Pons (tissue), 1 donor: ENCODE measurements at places on chromosomes 4 and X.

DNA sequence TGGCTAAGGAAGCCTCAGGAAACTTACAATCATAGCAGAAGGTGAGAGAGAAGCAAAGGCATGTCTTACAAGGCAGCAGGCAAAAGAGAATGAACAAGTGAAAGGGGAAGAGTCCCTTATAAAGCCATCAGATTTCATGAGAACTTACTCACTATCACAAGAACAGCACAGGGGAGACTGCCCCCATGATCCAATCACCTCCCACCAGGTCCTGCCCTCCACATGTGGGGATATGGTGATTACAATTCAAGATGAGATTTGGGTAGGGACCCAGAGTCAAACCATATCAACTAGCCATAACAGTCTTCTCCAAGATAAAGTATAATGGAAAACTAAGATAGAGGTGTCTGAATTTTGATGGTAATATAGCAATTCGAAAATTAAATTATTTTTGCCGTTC is 534.3 kb downstream of the ADGRL3 start:
- no peak for DNase-seq

- DNase-seq = no peak
These were observed 27.3 kb downstream of the OFD1 start for GRCh38 chrX:13761606-13762414.

GRCh38 chrX:17674601-17675000 is 62.7 kb upstream of the SCML1 start:
- DNase-seq = no peak

DNA sequence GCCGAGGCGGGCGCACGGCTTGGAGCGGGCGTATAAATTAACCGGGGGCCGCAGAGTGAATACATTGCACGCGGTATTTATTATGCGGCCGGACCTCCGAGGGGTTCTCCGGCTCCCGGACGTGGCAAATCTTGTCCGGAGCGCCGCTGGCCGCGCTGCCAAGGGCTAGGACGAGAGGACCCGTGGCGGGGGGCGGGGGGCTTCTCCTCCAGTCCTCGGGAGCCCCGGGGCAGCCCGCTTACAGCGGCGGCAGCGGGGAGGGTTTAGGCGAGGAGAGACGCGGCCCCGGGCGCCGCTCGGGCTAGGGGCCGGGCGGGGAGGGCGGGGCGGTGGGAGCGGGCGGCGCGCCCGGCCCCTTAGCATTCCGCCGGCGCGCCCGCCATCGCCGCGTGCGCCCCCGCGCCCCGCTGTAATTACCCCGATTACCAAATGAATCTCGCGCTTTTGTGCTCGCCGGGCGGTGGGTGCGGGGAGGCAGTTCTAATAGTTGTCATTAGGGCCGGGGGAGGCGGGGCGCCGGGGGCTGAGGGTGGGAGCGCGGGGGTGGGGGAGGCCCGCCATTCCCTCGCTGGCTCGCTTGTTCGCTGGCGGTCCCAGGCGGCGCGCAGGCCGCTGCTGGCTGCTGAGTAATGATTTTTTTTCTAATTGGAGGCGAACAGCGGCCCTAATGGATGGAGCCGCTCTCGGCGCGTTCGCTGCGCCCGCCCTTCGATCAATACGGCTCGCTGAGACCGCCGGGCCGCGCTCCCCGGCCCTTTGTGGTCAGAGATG is 276.6 kb downstream of the BCOR start:
- no peak for DNase-seq

GRCh38 chr4:153645183-153645582 is 38.9 kb upstream of the TLR2 start:
- DNase-seq = no peak

- no peak for DNase-seq
These were observed 67.7 kb downstream of the MCF2 start for GRCh38 chrX:139640259-139640658.

GRCh38 chrX:117645639-117646038 is 471.0 kb downstream of the KLHL13 start:
- DNase-seq = no peak

DNA sequence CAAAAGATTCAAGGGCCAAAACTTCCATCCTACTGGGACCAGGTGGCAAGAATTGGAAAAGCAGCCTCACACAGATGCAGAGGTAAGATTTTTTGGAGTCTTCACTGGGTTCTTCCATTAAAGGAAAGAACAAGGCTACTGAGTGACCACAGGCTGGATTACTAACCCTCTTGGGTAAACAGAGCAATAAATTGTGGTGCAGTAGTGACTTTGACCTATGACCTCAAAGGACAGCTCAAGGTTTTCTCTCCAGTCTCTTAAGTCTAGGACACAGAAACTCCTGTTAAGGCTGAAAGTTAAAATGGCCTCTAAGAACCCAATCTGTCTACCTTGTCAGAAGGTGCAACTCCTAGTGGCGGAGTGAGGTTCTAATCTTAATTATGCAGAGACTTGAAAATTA is 464.9 kb downstream of the SMARCA1 start:
- DNase-seq = no peak

- DNase-seq = no peak
These were observed 5.0 kb downstream of the TFDP3 start for GRCh38 chrX:133213117-133213516.

- peak; percentile 55 for DNase-seq
These were observed 82.4 kb upstream of the HPRT1 start for GRCh38 chrX:134377537-134377936.

- DNase-seq = no peak
These were observed 182.8 kb upstream of the MAP3K15 start for GRCh38 chrX:19698122-19698521.

DNA sequence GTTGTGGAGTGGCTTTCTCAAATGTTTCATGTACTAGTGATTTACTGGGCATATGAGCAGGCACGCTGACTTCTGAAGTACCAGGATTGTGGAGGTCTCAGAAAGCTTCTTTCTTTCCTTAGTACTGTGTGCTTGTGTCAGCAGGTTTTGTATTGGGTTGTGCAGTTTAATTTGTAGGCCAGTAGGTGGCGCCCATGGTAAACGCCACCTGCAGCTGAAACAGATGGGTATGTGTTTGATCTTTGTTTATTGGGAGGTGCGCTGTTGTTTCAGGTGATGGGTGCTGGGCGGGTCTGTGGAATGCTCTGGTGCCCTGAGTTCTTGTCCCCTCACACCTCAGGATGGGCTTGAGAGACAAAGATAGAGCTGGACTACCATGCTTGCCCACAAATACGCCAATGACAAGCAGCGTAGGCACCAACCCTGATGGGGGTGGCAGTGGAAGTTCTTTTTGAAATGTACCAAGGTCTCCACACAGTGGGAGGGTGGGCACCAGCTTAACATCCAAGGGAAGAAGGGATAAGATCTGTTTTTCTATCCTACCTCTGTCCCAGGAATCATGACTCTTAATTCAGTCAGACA is 141.5 kb downstream of the RPS6KA6 start:
- DNase-seq = peak; percentile 0

DNA sequence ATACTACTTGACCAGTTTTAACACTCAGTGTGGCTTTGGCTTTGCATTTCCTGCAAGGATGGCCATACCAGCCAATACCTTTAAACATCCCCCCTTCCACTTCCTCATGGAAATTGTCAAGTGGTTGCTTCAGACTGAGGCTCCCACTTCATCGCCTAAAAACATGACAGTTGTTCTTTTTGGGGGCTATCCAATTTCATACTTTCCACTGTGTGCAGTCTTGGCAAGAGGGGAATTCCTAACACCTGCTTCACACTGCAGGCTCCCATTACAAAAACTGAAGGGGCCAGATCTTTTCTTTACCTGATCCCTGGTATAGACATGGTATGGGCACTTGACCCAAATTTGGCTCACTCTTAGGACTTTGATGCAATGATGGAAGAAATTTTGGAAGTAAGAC is 28.5 kb upstream of the TSR2 start:
- DNase-seq = no peak

- DNase-seq = no peak
These were observed 69.0 kb upstream of the TMEM33 start for GRCh38 chr4:41865981-41866798.

- DNase-seq = no peak
These were observed 25.3 kb upstream of the NWD2 start for GRCh38 chr4:37219242-37219641.

DNA sequence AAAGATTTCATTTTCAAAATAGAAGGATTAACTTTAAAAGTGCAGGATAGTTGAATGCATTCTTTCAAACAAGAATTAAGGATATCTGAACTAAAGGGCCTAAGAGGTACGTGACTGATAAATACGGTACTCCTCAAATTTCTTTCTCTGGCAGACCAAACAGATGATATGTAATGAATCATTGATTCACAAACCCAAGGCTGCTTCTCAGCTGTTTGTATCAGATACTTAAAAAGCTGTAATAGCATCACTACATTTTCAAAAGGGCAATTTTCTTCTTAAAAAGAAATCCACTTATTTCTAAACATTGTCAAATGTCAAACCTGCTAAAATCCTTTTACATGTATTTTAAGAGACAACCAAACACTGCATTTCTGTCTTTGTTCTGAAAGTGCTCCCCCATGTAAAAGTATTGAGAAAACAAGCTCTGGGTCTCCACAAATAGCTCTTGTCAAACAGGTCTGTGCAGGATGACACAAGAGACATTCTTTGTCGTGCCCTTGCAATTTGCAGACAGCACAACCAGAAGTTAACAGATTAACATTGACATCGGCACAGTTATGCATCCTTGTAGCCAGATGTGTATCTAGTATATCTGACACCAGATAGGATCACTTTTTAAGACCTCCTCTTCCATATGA is 82.0 kb downstream of the MANBA start:
- peak; percentile 70 for DNase-seq

DNA sequence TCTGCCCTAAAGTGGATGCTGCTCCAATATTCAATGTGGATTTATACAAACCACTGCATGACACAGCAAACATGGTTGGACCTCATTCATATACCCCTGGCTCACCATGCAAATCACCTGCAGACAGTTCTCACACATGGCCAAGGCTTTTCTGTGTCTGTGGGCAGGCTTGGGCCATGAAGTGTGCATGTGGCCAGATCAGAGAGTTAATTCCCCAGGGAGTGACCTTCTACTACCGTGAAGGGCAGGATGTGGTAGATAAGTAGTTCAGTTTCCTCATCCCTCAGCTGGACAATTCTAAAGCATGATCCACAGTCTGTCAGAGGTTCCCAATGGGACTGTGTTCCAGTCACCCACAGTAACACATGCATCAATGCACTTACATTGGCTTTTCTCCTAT is 24.6 kb upstream of the BCLAF3 start:
- DNase-seq = no peak

DNA sequence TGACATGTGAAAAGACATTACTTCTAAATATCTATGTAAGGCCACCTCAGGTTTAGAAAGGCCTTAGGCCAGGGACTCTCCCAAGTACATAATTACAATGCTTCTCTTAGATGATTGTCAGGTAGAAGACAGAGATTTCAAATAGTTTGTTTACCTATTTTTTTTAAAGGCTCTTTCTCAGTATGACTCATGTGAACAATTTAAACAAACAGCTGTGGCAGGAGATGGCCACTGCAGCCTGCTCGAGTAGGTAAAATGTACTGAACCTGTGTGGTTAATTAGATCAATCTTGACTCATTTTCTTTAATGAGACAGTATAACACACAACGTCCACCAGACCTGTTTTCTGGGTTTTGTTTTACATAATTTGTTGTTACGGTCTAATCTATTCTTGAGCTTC is 50.2 kb downstream of the LEF1 start:
- DNase-seq = no peak

DNA sequence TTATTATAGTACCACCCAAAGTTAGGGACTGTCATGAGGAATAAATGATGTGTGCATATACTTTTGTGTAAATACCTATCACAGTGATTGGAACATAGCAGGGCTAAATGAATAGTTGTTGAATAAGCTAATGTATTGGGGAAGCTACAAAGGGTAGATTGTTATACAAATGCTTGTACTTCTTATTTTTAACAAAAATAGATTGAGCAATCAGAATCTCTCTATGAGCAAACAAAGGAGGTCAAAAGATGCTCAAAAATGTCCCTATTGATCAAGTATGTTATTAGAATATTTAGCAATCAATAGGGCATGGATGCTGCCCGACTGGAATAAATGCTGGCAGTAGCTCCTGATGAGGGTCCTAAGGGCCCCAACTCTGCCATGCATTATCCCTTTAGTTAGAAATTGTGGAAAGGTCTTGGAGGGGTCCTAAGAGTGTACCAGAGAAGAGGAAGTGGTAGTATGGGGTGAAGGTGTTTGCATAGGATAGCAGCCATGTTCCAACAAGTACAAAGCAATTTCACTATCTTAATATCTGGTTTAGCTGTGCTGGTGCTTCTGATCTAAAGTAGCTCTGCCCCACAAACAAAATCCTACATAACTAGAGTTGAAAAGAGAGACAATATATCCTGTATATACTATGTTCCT is 33.1 kb upstream of the TAPT1 start:
- DNase-seq = no peak

- no peak for DNase-seq
These were observed 105.8 kb downstream of the FAT4 start for GRCh38 chr4:125420526-125420925.

DNA sequence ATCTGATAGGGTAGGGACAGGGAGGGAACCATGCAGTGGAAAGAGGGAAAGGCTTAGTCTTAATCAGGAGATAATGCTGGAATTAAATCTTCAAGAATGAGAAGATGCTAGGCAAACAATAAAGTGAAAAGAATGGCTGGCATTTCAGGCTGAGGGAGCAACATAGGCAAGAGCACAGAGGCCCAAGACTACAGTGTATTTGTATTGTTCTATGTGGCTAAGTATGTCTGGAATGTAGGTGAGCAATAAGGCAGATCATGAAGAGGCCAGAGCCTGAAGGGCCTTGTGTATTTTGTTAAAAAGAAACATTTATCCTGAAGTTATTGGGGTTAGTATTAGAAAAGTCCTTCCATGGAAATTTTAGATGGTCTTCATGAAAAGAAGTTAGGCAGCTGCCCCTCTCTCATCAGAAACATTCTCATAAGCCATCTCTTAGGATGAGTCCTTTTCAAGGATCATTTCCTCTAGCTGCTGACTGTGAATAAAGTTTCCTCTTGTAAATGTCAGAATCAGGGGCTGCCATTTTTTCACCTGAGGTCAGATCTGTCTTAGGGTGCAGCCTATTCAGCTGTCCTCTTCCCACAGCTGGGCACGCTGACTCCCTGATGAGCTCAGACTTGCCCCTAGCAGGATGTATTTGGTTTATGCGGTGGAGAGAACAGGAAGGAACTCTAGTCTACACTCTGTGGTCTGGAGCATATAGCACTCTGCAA is 46.3 kb downstream of the ATP10D start:
- peak; percentile 51 for DNase-seq

DNA sequence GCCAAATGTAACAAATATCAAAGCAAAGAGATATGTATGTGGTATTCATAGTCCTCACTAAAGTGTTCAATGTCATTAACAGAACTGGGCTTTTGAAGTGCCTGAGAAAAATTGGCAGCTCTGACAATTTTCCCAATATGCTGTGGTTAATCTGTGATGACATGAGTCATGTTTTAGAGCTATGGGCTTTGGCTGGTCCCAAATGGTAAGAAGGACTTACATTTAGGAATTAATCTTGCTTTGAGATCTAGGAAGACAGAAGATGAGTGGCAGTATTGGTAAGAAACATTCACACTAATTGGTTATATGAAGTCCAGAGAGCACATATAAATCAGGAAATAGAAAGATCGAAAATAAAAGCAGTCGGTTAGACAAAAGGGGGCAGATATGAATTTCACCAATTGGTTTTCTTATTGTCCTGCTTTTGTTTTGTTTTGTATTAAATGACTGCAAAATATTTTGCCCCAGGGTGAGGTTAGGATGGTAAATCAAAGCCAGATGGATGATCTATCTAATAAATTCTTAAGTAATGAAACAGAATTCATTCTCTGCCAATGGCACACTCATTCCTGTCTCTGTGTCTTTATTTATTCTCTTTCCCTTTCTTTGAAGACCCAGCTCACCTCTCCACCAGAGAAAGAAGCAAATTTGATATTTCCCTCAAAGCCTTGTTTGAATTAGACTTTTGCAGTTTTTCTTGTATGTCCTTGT is 993.1 kb downstream of the RPA4 start:
- DNase-seq = no peak
